ENCODE measurements at places on chromosomes 4 and X.

DNA sequence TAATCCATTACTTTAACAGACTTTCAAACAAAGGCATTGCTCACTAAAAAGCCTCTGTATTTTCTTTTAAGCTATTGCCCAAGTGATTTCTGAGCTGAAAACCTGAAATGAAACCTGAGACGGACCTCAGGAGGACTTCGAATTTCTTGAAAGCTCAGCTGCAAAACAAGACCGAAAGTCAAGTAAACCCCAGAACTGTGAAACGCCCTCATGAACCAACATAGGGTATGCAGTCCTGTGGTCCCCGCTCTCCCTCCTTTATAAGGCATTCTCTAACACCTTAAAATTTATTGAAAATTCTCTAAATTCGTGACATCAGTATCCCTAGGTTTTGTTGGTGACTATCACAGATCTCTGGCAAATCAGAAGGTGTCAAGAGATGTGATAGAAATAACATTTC lies 91.8 kb downstream of the SHISA3 start:
- no peak for DNase-seq

DNA sequence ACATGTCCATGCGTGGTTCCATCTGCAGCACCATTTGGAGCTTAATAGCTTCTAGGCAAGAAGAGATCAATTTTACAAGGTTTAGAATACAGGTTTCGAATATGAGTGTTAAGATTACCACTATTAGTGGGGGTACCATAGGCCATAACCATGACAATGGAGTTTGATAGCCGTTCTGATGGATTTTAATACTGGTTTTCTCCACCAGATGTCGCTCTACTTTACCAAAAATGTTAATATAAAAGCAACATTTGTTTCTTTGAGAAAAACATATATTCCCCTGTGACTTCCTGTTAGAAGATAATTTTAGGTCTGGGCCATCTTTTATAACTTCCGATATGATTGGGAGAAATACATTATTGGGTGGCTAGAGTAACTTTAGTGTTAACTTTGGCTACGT lies 499.7 kb upstream of the POU3F4 start:
- no peak for DNase-seq

GRCh38 chr4:38091636-38092035 lies 131.4 kb downstream of the PTTG2 start:
- no peak for DNase-seq

GRCh38 chr4:80463509-80463908 lies 128.0 kb downstream of the CFAP299 start:
- no peak for DNase-seq

DNA sequence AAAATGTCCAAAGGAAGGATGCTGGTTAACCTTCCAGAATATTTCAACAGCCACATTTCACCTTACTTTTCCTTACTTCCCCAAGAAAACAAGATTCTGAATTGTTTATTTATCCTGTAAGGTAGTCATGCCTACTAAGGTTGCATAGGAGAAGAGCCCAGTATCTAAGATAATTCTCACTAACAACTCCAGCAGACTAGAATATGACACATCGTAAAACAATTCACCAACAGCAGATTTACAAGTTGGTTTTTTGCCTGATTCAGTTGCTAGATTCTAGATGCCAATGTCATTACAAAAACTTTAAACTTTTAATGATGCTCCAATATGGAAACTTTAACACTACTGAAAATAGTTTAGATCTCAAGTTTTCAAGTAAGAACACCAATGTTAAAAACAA lies 176.4 kb downstream of the IL13RA2 start:
- no peak for DNase-seq

DNA sequence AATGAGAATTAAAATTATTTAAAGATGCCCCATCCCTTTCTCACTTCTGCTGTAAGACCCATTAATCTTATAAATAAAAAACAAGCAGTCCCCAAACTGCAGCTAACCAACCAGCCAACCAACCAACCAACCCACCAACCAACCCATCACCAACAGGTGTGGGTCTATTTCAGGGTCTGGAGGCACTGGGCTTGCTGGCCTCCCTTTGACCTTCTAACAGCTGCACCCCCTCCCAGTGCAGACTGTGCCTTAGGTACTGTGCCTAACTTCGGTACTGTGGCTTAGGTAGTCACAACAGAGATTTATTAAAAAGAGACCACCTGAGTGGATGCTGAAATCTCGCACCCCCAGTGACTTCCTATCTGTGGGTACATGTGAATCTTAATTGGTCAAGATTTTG lies 128.1 kb downstream of the SORBS2 start:
- DNase-seq: no peak

DNA sequence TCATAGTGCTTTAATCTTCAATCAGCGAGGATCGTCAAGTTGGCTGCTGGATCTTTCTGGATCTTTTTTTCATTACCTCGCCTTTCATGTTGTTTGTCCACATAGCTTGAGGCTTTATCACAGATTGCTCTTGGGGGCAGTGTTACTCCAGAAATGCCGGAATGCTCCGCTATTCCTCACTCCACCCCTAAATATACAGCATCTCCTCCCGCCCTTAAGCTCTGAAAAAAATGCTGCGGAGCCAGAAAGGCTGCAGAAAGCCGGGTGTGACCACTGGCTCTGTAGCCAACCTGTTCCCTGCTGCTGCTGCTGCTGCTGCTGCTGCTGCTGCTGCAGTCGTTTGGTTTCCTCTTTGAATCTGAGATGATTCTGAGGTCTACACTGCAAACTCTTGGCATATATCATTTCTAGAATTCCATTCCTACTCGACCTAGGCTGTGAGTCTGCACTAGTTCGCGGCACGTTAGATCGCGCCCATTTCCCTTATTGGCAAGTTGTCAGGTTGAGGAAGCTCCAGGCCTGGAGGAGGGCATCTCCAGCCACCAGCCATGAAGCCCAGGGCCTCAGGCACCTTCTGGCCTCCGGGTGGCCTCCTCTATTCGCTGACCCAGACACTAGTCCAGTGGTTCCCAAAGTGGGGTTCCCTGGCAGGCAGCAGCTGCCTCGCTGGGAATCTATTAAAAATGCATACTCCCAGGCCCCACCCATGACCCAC lies 34.2 kb downstream of the WDR13 start:
- peak; percentile 16 for DNase-seq

GRCh38 chr4:54566608-54567007 lies 91.1 kb upstream of the KIT start:
- DNase-seq: peak; percentile 88

GRCh38 chr4:185955826-185956543 lies 113.0 kb upstream of the TLR3 start:
- DNase-seq: no peak

GRCh38 chrX:8813036-8813435 lies 11.9 kb upstream of the FAM9A start:
- no peak for DNase-seq

DNA sequence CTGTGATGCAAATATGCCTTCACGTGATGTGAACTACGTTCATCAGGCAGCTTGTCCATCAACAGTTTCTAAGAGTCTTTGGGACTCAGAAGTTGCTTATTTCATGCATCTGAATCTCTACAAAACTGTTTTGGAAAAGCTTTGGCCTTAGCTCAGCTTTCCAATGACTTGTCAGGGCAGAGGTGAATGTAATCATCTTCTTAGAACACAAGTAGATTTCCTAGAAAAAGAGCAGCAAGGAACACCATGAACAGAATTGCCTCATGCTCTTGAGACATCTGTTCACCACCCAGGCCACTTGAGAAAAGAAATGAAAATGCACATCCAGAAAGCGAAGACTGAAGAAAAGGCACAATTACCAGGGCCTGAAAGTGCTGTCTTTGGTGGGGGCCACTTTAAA lies 105.8 kb upstream of the PDHA1 start:
- DNase-seq: no peak

- DNase-seq: peak; percentile 45
These were observed 135.5 kb downstream of the AFAP1 start for GRCh38 chr4:7803992-7804755.

GRCh38 chr4:183443655-183444213 lies 702 bp upstream of the CDKN2AIP start:
- DNase-seq: peak; percentile 35

DNA sequence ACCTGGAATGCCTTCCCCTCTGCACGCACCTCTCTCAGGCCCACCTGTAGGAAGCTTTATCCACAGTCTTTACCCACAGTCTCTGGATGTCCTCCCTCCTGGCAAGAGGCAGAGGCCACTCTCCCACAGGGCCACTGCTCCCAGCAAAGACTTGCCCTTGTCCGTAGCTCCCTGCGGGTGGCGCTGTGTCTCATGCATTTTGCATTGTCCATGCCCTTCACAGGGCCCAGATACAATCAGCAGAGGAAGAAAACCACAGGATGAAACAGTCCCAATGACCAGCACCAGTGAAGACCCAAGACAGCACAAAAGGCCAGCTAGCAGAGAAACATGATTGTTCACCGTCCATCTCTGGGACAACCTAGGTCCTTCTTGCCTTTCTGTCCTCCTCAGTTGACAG lies 2.1 kb upstream of the NSG1 start:
- DNase-seq: peak; percentile 17

GRCh38 chr4:87498446-87498900 lies 30.7 kb downstream of the SPARCL1 start:
- no peak for DNase-seq

DNA sequence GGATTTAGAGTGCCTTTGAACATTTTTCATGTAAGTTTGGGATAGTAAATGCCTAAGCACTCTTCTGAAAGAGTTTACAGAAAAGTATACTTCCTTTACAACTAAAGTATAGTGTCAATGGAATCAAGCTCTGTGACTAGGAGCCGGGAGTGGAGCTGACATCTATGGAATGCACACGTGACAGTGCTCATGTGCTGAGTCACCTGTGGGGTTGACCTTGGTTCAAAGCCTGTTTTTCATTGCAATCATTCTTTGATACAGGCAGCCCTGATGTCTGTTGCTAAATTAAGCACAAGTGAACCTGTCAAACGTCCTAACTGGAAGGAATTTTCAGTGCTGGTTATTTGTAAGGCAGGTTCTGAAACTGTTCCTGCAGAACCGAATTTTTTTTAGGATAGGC lies 82.5 kb downstream of the GPAT3 start:
- DNase-seq: no peak

- no peak for DNase-seq
These were observed 330.0 kb downstream of the TLL1 start for GRCh38 chr4:166202991-166203390.

DNA sequence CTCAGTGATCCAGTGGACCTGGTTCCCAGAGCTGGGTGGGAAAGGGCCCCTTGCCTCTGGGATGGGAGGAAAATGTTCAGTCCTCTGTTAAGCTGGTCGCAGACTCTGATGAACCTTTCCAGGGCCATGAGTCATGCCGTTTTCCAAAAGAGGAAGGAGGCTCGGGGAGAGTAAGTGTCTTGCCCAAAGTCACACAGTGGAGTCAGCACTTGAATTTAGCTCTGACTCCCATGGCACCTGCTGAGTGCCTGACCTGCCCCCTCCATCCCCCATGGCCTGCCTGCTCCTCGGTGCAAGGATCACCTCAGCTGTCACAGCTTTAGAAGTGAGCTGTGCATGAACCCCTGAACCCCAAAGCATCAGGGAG lies 14.0 kb upstream of the KIAA0232 start:
- no peak for DNase-seq
